ENCODE measurements at places on chromosomes 16 and 17.

DNA sequence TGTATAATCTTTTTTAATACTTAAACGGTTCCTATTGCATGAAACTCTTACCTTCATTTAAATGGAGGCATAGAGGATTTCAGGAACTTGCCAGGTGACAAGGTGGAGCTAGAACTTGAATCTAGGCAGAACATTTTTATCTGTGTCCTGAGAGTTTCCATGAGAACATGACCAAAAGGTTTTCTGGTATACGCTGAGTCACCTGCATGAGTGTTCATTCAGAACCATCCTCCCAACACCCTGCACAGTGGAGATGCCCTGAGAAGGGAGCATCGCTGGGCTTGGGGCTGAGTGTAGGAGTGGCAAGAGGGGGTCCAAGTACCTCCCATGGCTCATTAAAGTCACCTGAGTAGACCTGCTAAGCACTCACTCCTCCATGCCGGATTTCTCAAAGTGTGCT, 169.7 kb upstream of the CACNG5 start:
- DNase-seq, result no peak

DNA sequence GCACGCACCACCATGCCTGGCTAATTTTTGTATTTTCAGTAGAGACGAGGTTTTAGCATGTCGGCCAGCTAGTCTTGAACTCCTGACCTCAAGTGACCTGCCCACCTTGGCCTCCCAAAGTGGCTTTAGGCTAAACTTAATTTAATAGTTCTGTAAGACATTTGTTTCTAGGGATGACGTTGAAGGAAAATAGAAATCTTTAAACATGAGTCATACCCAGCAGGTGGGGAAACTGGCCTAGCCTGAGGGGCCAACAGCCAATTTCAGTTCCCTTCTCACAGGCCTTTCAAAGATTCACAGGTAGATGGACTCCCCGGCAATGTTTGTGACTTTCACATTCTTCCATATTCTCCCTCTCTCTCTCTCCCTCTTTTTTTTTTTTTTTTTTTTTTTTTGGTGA, 18.1 kb upstream of the ITPRIPL2 start:
- DNase-seq, result no peak

GRCh38 chr16:30867747-30868146, 26.1 kb downstream of the BCL7C start:
- no peak for DNase-seq

DNA sequence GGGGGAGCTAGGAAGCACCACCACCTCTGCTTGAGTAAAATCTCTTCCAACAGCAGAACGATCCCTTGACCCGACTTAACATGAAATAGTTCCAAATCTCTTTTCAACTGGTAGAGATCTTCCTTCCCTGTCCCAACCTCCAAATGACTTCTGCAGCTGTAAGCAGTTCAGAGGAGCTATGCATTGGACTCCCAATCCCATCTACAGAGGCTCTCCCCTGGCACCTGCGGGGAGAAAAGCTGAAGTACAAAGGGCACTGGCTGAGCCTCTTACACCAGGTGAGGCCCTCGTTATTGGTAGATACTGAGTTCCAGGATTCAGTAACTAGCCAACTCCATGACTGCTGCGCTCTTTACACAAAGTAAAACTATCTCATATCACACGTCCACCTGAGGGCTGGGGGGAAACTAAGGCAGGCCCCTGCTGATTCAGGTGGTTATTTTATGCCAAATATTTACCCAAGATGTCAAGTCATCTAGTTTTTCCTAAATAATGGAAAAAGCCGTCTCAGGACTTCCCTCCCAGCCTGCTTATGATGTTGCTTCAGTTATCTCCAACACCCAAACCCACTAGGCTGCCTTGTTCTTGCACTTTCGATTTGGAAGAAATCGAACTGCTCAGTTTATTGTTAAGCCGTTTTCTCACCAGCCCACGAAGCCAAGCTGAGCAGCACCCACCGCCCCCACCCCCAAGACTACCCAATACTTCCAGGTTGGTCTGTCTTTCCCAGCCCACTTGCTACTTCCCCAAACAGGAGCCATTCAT, 3.2 kb downstream of the ACTG1 start:
- DNase-seq, result no peak

DNA sequence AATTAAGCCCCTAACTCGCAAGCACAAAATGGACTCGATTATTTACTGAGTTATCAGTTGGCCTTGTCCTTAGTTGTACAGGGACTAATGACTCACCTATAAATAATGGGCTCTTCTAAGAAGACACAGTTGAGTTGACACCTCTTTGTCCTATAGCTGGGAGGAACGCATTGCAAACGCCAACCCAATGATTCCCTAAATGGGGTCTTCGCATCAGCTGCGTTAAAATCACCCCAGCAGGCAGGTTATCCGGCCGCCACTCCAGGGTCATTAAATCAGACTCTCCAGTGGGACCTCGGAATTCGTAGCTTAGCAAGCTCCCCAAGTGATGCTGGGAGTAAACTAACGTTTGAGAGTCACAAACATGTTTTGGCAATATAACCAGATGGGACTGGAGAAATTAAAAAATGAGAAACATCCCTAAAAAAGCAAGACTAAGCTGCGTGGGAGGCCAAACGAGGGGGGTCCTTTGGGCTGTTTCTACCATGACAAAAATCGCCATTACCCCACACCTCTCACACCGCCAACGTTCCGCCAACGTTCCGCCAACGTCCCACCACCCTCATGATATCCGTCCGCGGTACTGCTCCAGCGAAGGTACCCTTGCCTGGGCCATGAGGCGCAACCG, 932 bp upstream of the NFE2L1 start:
- no peak for DNase-seq

DNA sequence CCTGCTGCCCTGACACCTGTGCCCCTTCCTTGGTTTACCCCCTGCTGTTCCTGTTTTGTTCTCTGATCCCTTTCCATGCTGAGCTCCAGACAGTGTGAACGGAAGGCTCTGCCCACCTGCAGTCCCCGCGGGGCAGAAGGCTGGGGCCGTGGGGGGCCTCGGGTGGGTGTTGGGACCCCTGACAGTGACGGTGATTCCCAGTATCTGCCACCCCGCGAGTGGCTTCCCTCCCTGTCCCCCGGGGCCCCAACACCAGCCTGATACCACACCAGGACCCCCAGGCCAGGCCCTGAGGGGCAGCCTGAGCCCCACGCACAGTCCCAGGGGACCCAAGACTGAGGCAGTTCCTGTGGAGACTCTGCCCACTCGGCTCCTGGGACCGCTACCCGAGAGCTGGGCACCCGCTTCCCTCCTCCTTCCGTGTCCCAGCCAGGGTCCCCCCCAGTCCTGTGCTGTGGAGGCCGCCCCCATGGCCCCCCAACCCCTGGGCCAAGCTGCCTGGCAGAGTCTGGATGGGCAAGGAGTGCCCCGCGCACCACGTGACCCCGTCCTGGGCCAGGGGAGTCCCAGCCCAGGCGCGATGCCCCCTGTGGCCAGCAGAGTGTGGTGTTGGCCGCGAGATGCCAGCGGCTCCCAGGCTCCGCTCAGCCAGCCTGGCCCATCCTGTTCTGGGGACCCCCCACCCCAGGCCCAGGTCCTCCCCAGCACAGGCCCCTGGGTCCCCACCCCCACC, 10.0 kb upstream of the C1QTNF8 start:
- DNase-seq, result no peak

DNA sequence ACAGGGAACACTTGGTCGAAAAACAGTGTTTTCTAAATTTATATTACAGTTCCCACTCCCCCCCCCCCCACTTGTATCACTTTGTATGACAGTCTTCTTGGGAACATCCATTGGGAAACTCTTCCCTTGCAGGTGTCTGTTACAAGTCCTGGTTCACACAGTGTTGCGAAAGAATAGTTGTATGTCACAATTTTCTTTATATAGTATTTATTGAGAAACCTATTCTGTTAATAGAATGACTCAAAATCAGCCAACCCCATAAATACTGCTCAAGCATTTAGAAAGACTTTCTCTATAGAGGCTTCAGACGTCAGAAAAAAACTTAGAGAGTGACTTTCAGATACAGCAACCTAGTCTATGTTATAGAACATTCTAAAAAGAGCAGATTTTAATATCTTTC, 414.4 kb downstream of the WWOX start:
- no peak for DNase-seq

DNA sequence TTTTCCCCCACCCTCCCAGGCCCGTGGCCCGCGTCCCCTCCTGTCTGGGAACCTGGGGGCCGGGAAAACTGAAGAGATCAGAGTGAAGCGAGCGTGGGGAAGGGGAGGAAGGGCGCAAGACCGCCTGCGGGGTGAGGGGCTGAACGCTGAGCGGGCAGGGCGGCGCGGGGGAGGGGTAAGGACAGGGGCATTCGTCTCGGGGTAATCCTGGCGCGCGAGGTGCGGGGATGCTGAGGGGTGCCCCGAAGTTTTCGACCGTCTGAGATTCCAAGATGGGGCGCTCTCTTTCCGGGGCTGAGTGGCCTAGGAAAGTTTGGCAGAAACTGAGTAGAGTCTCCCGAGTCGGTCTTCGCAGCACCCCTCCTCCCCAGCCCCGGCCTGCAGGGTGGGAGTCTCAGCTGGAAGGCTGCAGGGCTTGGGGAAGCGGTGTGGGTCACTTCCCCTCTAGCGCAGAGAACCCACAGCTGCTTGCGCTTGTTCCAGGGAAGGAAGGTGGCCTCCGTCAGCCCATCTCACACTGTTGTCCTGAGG, 555 bp downstream of the TTYH2 start:
- DNase-seq, result no peak

- no peak for DNase-seq
Measured at GRCh38 chr17:82333279-82334171, at the start of gene SECTM1. Gene SECTM1, minus strand, starts transcription at chr17:82333766. Its CDS starts 6,526 bp downstream, at chr17:82327240.

All from fibroblast of skin of left quadriceps (primary cell).